Activated T-helper 2 cell treated with anti-CD3 and anti-CD28 coated beads, Interferon-gamma antibody, Interleukin-2, Interleukin-4, amounts not matched to agents 10 μg/mL and 5 μg/mL and 100 μg/mL, durations not matched to agents 14 hours and 24 hours and 36 hours (primary cell): ENCODE measurements at places on chromosomes 2 and 18.

GRCh38 chr2:121999264-121999663, 243.8 kb downstream of the TSN start:
- H3K4me3 ChIP-seq, result no peak overlapping the region
- H3K27ac ChIP-seq, result no peak overlapping the region
- no peaks in the 10 kb centered on the region for H3K4me1 ChIP-seq
- DNase-seq, result no peak

GRCh38 chr2:152372438-152372984, 37.5 kb downstream of the FMNL2 start:
- H3K36me3 ChIP-seq, result no peaks in the 10 kb centered on the region
- no peak overlapping the region for H3K27ac ChIP-seq
- H3K4me3 ChIP-seq, result no peak overlapping the region
- DNase-seq, result no peak
- H3K27me3 ChIP-seq, result peaks cover 1% of the 10 kb centered on the region
- H3K4me1 ChIP-seq, result peaks cover 4% of the 10 kb centered on the region

DNA sequence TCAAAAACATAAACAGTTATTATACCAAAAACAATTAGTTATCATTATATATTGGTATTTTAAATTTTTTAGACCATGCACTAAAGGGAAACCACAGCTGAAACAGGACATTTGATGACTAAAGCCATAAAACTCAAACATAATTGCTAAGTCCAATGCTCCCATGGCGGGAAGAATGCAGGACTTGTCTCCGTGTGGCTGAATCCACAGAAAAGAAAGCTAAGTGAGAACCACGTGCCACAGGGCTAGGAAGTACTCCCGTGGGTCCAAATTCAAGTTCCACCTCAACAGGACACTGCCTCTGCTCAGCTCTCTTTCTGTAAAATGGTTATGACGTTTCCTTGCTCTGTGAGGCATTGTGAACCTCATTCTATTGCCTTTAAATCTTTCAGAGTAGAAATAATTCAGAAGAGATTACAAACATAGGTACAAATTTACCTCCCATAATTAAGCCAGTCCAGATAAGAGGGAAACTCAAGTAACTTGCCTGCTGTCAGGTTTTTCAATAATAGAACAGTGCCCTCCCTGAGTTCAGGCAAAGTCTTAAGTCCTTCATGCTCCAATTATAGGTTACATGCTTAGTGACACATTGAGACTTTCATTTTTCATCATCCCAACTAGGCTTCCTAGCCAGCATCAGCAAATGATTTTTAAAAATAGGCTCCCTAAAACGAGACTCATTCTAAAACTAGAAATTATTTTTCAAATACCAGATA, 36.7 kb downstream of the FTCDNL1 start:
- H3K27me3 ChIP-seq, result no peaks in the 10 kb centered on the region
- no peaks in the 10 kb centered on the region for H3K4me1 ChIP-seq
- DNase-seq, result no peak
- H3K4me3 ChIP-seq, result no peak overlapping the region
- no peaks in the 10 kb centered on the region for H3K36me3 ChIP-seq
- no peak overlapping the region for H3K27ac ChIP-seq

DNA sequence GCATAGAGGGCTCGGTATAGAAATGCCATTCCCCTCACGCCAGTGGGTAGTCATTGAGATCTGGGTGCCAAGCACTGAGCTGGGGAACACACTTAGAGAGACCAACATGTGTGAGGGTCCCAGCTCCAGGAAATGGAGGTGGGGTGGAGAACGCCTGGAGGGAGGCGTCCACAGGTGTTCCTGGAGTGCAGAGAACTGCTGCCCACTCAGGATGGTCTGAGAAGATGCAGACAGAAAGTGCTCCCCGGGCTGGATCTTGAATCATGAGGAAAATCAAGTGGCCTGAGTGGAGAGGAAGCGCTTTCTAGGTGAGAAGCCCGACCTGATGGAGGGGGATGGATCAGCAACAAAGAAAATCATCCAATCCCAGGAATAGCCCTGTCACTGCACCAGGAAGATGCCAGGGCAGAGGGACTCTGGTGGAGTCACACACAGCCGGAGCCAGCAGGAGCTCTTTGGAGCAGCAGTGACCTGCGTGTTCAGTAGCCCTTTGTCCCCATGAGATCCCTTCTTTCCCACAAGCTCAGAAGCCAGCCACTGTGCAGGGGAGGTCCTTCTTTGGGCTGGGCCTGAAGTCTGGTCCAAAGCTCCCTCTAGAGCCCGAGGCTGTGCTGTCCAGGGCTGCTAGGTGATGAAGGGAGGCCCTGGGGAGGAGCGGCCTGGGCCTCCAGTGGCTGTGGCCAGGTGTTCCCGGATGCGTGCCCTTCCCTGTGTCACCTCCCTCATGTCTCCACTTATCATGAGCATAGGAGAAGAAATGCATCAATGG, 112.3 kb downstream of the RNF144A start:
- H3K4me3 ChIP-seq, result no peak overlapping the region
- DNase-seq, result no peak
- H3K4me1 ChIP-seq, result no peaks in the 10 kb centered on the region
- H3K36me3 ChIP-seq, result peaks cover 32% of the 10 kb centered on the region

DNA sequence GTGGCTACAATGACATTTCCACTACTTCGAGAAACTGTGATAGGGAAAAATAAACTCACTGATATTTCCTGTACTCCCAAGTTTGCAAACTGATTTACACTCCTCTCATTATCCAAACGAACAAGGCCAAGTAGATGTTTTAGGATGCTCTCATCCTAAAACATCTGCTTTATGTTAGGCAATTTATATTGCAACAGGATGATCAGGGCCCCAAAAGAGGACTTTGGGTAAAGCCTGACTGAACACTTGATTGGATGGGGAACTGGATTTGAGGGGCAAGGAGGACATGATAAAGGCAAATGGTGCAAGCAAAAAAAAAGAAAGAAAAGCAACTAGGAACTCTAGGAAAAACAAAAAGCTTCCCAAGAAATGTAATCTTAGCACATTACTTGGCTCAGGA, 2.1 kb upstream of the HES6 start:
- H3K4me3 ChIP-seq, result peak overlapping the region; percentile 28
- no peak overlapping the region for H3K27ac ChIP-seq
- H3K4me1 ChIP-seq, result peaks cover 3% of the 10 kb centered on the region
- H3K27me3 ChIP-seq, result peaks cover 24% of the 10 kb centered on the region
- H3K36me3 ChIP-seq, result peaks cover 20% of the 10 kb centered on the region

GRCh38 chr2:98478088-98478551, 33.5 kb downstream of the INPP4A start:
- H3K36me3 ChIP-seq, result peaks cover 4% of the 10 kb centered on the region
- DNase-seq, result no peak
- H3K27me3 ChIP-seq, result no peaks in the 10 kb centered on the region
- no peak overlapping the region for H3K4me3 ChIP-seq
- H3K27ac ChIP-seq, result peak overlapping the region; percentile 84

DNA sequence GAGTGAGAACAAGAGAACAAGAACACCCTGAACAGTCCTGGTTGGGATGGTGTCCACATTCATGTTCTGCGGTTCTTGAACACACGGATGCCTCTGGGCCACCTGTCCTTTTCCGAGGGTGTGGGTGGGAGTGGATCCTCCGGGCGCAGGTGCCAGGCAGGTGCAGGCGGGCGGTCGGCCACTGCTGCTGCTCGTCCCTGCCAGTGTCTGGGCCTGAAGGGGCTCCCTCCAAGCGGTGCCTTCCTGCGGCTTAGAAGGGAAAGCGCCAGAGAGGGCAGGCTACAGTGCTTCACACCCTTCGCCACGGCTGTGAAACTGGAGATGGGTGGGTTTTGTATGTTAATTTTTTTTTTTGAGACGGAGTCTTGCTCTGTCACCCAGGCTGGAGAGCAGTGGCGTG, 8.0 kb upstream of the D2HGDH start:
- H3K27ac ChIP-seq, result no peak overlapping the region
- H3K27me3 ChIP-seq, result no peaks in the 10 kb centered on the region
- no peak for DNase-seq
- no peak overlapping the region for H3K4me3 ChIP-seq

DNA sequence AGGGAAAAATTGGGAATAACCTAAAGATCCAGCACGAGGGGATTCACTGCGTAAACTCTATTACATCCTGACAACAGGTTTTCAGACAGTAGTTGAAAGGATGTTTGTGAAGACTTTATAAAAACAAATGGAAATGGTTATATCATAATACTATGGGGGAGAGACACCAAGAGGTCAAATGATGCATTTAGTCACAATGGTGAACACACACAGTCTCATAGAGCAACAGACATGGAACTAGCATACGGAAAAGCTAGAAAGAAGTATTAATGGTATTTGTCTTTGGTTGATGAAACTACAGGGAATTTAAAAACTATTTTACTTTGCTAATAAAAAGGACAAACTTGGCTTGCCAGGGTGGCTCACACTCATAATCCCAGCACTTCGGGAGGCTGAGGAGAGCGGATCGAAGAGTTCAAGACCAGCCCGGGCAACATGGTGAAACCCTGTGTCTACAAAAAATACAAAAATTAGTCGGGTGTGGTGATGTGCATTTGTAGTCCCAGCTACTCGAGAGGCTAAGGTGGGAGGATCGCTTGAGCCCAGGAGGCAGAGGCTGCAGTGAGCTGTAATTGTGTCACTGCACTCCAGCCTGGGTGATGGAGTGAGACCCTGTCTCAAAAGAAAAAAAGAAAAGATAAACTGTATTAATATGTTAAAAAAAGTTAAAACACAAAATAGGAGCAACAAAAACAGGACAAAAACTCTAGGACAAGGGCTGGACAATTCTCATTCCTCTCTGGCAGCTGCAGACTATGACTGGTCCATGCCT, 94.8 kb downstream of the MYCN start:
- no peaks in the 10 kb centered on the region for H3K27me3 ChIP-seq
- H3K36me3 ChIP-seq, result no peaks in the 10 kb centered on the region
- DNase-seq, result no peak
